Regular cardiac myocyte (primary cell): ENCODE measurements at places on chromosomes 12 and 14. TPM values are rescaled to one million over a fixed set of nuclear protein-coding genes. Genes with fewer than 3 reads are reported as not detected.

Gene SLC25A21
- under 0.01 and 0.58 TPM in 2 replicates for total RNA-seq

Gene ASPG
- total RNA-seq, result not detected in 2 replicates

Gene TOMM20L
- not detected in 2 replicates for total RNA-seq

Gene AKAP3
- total RNA-seq, result 1.2 and 1.4 TPM in 2 replicates

Gene TSHR
- total RNA-seq, result not detected in 2 replicates

Gene CD163L1
- total RNA-seq, result 3.1 and 3.3 TPM in 2 replicates

Gene FOXA1
- total RNA-seq, result not detected in 2 replicates

Gene AMN
- total RNA-seq, result under 0.01 and 0.56 TPM in 2 replicates

Gene MMP14
- total RNA-seq, result 326 and 383 TPM in 2 replicates

Gene RIMBP2
- under 0.01 TPM in 1 of 2 replicates, not detected in the other for total RNA-seq
